ENCODE measurements at places on chromosomes 1 and 21.
A peak's percentile ranks its signal among the peaks of the same experiment; 100 is the strongest.

- DNase-seq: no peak
Observed at GRCh38 chr1:205667909-205668643, 12.2 kb downstream of the SLC45A3 start.

DNA sequence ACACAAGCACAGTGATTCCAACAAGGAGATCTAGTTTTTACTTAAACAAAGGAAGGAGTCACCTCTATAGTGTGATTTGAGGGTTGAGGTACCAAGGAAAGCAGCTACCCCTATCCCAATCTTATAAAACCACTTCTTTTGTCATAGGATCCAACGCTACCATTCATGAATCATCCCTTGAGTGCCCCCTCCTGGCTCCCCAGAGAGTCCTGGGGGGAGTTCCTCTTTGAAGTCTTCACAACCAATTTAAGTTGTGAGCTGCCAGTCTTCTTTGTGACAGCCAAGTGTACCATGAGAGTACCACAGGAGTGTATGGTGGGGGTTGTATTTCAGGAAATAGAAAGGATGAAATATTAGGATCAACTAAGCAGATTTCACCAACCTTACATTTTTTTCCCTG is 39.1 kb upstream of the NHLH2 start:
- peak; percentile 22 for DNase-seq

GRCh38 chr1:99598738-99599411 is 47.0 kb upstream of the PALMD start:
- no peak for DNase-seq

- DNase-seq: no peak
Observed at GRCh38 chr1:244388961-244389360, 62.7 kb downstream of the ADSS2 start.
